CD8-positive, alpha-beta memory T cell (primary cell): ENCODE measurements at places on chromosomes 2 and 18. TPM values are rescaled to one million over a fixed set of nuclear protein-coding genes. Genes with fewer than 3 reads are reported as not detected.
A peak's percentile ranks its signal among the peaks of the same experiment; 100 is the strongest.

The CCDC141 gene
- 2.1 TPM for total RNA-seq

- DNase-seq = no peak
- H3K27me3 ChIP-seq = no peaks in the 10 kb centered on the region
- H3K4me3 ChIP-seq = peak overlapping the region; percentile 9
- peaks cover 17% of the 10 kb centered on the region for H3K36me3 ChIP-seq
These were observed 14.0 kb downstream of the ITGA4 start for GRCh38 chr2:181471226-181471625.

DNA sequence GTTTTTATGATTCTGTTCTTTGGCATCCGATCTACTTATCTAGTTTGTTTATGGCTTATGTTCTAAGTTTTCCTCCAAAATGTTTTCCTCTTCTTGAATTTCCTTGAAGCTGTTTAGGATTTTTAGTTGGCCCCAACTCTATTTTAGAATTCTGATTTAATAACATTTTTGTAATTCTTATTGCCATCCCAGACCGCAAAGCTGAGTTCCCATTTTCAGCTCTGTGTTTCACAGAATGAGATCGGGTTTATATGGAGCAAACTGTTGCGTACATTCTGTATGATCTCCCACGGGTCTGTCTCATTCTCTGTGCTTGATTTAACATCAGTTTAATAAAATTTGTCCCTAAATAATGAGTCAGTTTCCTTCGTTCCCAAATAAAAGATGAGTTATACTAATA lies 59.3 kb downstream of the DPP4 start:
- peaks cover 8% of the 10 kb centered on the region for H3K36me3 ChIP-seq
- peaks cover 59% of the 10 kb centered on the region for H3K4me1 ChIP-seq

The GKN1 gene
- not detected for total RNA-seq

GRCh38 chr18:36630917-36631316 lies 197.9 kb downstream of the TPGS2 start:
- H3K27ac ChIP-seq = no peak overlapping the region
- H3K27me3 ChIP-seq = no peaks in the 10 kb centered on the region
- no peaks in the 10 kb centered on the region for H3K36me3 ChIP-seq
- H3K4me1 ChIP-seq = no peaks in the 10 kb centered on the region
- no peak overlapping the region for H3K4me3 ChIP-seq
- no peak for DNase-seq

GRCh38 chr18:26286008-26286407 lies 59.8 kb downstream of the TAF4B start:
- H3K27me3 ChIP-seq = no peaks in the 10 kb centered on the region
- no peak for DNase-seq
- no peak overlapping the region for H3K27ac ChIP-seq
- no peaks in the 10 kb centered on the region for H3K4me1 ChIP-seq
- H3K36me3 ChIP-seq = no peaks in the 10 kb centered on the region
- H3K4me3 ChIP-seq = no peak overlapping the region

The ASXL3 gene
- total RNA-seq = not detected

DNA sequence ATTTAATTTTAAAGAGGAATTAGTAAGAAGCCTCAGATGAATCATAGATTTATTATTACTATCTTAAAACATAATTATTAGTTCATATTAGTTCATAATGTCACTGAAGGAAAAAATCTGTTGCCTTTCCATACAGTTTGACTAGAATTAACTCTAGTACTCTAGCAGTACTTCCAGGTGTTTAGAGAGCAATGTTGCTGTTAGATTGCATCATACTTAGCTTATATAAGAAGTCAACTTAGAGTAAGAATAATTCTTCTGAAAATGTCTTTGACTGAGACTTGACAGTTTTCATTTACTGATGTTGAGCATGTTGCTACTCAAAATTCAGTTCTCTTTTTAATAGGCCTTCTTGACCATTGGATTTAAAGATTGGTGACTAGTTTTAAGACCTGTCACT lies 4.7 kb downstream of the RAB3GAP1 start:
- H3K36me3 ChIP-seq = peaks cover 4% of the 10 kb centered on the region
- peaks cover 25% of the 10 kb centered on the region for H3K4me1 ChIP-seq
- no peak for DNase-seq
- H3K4me3 ChIP-seq = no peak overlapping the region

- no peak for DNase-seq
- H3K27ac ChIP-seq = no peak overlapping the region
- no peaks in the 10 kb centered on the region for H3K36me3 ChIP-seq
These were observed 197.0 kb downstream of the MYT1L start for GRCh38 chr2:2134037-2134436.

DNA sequence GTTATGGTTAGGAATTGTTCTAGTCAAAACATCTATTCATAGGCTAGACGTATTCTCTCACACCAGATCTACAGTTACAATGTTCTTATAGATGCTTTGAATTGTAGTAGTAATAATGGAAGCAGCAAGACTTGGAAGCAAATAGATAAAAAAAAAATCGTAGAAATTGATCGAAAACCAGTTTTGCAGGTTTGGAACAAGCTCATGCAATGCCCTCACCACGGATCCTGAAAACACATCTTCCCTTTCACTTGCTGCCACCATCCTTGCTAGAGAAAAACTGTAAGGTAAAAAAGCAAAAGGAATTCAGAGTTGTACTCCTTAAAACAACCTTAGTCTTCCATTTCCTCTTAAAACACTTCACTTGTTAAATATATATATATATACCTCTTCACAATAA lies 4.4 kb downstream of the SULT1C4 start:
- H3K4me3 ChIP-seq = no peak overlapping the region
- no peak overlapping the region for H3K27ac ChIP-seq
- no peaks in the 10 kb centered on the region for H3K4me1 ChIP-seq
- no peak for DNase-seq

DNA sequence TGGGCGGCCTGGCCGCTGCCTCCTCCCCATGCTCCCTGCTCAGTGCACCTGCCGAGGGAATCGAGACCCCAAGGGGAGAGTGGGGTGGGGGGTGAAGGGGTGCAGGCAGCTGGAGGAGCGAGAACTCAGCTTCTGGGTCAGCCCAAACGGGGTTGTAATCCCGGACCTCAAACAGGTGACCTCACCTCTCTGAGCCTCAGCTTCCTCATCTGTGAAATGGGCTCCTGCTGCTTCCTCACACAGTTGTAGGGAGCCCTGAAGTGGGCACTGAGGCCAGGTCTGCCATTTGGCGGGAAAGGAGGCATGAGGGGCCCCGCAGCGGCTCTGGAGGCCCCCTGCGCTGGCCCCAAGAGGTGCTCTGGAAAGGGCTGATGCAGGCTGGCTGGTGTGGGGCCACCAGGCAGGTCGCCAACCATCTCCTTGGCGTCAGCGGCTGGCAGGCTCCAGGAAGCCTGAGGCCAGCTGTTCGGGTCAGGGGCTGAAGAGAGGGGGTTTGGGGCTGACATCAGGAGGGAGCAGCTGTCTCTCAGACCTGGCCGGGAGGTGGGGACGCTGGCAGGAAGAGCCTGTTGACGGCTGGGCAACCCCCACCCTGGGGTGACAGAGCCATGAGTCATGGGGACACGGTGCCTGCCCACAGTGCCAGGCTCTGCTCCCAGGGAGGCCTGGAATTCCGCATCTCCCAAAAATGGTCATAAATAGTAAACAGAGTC lies 4.9 kb downstream of the KLHL30 start:
- no peaks in the 10 kb centered on the region for H3K36me3 ChIP-seq
- H3K27me3 ChIP-seq = no peaks in the 10 kb centered on the region
- peaks cover 5% of the 10 kb centered on the region for H3K4me1 ChIP-seq
- H3K4me3 ChIP-seq = no peak overlapping the region
- DNase-seq = no peak
- no peak overlapping the region for H3K27ac ChIP-seq

DNA sequence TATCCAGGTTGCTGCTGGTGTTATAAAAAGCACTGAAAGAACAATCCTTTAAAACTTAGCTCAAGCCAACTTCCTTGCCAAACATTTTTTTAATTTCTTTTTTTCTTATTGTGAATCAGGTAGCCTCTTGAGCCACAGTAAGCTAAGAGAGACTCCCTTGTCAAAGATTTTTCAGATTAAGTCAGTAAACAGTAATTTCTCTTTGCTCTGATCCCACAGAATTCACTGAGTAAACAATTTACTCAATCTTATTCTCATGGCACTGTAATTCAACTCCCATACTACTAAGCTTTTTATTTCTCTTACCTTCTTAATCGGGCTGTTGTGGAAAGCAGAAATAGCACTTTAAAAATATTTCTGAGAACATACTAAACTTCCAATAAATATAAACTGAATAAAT lies 82.7 kb downstream of the C2orf74 start:
- no peak overlapping the region for H3K27ac ChIP-seq
- H3K36me3 ChIP-seq = peaks cover 32% of the 10 kb centered on the region
- no peaks in the 10 kb centered on the region for H3K27me3 ChIP-seq

- DNase-seq = no peak
- H3K36me3 ChIP-seq = no peaks in the 10 kb centered on the region
- no peak overlapping the region for H3K27ac ChIP-seq
- H3K27me3 ChIP-seq = no peaks in the 10 kb centered on the region
These were observed 137.9 kb upstream of the ITGA4 start for GRCh38 chr2:181319286-181319685.

- no peak overlapping the region for H3K4me3 ChIP-seq
- no peak for DNase-seq
- H3K36me3 ChIP-seq = no peaks in the 10 kb centered on the region
- H3K27me3 ChIP-seq = no peaks in the 10 kb centered on the region
- no peak overlapping the region for H3K27ac ChIP-seq
These were observed 123.8 kb upstream of the ID2 start for GRCh38 chr2:8558096-8558495.

The EIF2AK2 gene
- 36.0 TPM for total RNA-seq

The TGFA gene
- 0.35 TPM for total RNA-seq
